ENCODE measurements at places on chromosomes 1 and 21.

- no peak for DNase-seq
Observed at GRCh38 chr1:86748622-86749373, 44.4 kb downstream of the SH3GLB1 start.

DNA sequence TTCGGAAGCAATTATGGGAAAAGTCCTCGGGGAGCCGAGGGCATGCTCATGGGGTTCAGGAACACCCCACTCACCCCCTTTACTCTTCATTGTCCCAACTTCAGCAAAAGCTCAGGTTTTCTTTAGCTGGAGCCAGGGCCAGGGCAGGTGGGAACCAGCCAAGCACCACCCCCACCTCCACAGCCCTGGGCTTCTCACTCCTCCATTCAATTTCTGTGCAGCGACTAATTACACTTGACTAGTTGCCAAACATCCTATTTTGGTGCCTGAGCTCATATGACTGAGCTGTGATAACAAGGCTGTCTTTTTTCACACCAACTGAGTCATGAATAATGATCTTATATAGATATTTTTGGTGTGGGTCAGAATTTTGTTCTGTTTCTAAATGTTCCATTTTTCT lies 257.2 kb upstream of the AJAP1 start:
- no peak for DNase-seq

DNA sequence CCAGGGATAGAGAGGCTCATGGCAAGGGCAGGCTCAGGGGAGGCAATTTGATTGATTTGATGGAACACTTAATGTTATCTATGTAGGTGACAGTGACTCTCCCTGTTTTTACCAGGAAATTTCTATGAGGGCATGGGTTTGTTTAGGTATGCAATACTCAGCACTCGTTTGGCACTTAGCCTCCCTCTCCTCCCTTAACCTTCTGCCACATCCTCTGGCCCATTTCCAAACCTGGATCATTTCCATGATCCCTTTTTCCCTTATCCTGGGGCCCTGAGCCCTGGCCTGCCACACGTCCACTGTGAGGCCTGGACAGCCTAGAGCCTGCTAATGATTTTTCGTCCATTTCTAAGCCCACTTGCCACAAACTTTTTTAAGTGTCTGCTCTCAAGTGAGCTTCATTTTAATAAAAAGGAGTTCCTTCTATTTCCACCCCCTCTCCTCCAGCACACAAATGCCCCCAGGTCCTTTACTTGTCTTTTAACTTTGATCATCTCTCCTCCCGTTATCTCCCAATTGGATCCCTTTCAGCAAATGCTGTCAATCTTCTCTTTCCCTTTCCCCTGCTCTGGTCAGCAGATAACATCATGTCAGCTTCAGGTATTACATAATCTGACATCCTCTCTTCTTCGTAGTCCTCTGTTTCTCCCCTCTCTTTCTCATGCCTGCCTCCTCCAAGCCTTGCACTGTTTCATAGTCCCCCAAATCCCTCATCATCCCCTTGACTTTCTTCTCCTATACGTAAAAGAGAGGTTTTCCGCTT lies 37.8 kb upstream of the GADD45A start:
- no peak for DNase-seq

DNA sequence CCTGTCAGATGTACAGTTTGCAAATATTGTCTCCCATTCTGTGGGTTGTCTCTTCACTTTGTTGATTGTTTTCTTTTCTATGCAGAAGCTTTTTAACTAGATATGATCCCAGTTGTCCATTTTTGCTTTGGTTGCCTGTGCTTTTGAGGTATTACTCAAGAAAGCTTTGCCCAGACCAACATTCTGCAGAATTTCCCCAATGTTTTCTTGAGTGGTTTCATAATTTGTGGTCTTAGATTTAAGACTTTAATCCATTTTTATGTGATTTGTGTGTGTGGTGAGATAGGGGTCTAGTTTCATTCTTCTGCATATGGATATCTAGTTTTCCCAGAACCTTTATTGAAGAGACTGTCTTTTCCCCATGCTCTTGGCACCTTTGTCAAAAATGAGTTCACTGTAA lies 116.9 kb downstream of the DUSP10 start:
- no peak for DNase-seq

DNA sequence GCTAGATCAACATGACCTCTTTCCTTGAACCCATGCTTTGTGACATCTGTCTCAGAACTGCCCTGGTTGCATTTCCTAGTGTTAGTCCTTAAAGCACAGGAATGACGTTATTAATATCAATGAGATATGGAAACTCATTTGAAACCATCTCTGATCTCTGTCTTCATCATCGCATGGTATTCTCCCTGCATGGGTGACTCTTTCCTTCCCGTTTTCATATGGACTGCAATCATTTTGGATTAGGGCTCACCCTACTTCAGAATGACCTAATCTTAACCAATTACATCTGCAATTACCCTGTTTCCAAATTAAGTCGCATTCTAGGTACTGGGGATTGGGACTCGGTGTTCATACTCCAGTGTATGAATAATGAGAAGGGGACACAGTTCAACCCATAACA lies 41.7 kb upstream of the DISC1 start:
- DNase-seq: no peak

GRCh38 chr1:17419626-17420328 lies 19.7 kb downstream of the RCC2 start:
- DNase-seq: peak; percentile 21

DNA sequence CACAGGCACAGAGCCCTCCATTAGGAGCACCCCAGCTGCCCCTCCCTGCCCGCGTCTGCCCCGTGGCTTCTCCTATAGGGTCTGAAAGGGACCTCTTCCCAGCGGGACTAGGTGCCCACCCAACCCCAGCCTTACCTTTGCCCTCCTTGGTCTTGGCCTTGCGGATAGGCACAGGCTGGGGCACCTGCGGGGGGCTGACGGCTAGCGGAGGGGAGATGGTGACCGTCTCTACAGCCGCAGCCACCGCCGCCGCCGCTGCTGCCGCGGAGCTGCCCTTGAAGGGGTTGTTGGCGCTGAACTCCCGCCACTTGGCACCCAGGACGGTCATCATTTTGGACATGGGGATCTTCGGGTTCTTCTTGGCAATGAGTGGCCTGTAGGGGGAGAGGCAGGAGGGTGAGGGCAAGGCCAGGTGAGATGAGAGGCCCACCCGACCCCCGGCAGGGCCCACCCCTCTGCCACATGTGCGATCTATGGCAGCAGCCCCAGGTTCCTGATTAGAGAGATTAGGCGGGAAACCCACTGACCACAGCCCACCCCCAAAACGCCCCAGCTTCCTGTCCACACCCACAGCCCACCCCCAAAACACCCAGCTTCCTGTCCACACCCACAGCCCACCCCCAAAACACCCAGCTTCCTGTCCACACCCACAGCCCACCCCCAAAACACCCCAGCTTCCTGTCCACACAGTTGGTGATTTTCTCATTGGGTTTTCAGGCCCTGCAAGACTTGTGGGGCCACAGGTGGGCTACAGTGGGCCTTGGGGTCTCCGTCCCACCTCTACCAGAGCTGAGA lies 25.4 kb downstream of the CHD5 start:
- no peak for DNase-seq

DNA sequence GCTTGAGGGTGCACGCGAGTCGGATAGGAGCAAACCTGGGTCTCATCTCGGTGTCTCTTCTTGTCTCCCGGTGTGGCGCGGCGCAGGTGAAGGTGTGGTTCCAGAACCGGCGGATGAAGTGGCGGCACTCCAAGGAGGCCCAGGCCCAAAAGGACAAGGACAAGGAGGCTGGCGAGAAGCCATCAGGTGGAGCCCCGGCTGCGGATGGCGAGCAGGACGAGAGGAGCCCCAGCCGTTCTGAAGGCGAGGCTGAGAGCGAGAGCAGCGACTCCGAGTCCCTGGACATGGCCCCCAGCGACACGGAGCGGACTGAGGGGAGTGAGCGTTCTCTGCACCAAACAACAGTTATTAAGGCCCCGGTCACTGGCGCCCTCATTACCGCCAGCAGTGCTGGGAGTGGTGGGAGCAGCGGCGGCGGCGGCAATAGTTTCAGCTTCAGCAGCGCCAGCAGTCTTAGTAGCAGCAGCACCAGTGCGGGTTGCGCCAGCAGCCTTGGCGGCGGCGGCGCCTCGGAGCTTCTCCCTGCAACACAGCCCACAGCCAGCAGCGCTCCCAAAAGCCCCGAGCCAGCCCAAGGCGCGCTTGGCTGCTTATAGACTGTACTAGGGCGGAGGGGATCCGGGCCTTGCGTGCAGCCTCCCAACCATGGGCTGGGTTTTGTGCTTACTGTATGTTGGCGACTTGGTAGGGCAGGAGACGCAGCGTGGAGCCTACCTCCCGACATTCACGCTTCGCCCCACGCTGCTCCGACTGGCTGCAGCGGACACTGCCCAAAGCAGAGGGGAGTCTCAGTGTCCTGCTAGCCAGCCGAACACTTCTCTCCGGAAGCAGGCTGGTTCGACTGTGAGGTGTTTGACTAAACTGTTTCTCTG lies 5.1 kb downstream of the HLX start:
- no peak for DNase-seq

All from GDM1 (cell line).